ENCODE measurements at places on chromosomes 6 and 20.

DNA sequence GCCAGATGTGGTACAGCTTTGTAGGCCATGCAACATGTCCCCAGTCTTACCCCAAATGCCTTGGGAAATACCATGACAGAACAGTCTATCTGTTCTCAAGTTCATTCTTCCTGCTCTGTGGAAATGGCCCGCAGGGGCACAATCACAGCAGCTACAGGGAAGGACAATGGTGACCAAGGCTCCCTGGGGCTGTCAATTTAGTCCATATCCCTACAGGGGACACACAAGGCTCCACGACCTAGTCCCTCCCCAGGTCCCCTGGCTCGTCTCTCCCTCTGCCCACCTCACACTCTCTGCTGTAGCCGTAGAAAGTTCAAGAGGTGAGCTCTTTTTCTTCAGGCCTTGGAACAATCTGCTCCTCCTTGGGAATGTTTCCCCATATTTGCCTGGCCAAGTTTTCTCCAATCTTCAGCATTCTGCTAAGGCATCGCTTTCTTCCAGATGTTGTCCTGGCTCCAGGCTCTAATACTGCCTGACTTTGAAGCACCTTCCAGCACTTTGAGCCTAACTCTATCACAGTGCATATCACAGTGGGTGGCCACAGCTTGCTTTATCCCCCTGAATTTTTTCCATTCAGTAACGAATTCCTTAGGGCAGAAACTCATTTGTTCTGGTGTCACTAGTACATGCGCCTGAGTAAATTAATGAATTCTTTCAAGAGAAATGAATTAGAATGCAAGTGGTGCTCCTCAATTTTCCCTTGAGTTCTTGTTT, 92.6 kb downstream of the MAP3K7 start:
- no peak for DNase-seq

- no peak for DNase-seq
These were observed 267.7 kb upstream of the RNF24 start for GRCh38 chr20:4283016-4283415.

DNA sequence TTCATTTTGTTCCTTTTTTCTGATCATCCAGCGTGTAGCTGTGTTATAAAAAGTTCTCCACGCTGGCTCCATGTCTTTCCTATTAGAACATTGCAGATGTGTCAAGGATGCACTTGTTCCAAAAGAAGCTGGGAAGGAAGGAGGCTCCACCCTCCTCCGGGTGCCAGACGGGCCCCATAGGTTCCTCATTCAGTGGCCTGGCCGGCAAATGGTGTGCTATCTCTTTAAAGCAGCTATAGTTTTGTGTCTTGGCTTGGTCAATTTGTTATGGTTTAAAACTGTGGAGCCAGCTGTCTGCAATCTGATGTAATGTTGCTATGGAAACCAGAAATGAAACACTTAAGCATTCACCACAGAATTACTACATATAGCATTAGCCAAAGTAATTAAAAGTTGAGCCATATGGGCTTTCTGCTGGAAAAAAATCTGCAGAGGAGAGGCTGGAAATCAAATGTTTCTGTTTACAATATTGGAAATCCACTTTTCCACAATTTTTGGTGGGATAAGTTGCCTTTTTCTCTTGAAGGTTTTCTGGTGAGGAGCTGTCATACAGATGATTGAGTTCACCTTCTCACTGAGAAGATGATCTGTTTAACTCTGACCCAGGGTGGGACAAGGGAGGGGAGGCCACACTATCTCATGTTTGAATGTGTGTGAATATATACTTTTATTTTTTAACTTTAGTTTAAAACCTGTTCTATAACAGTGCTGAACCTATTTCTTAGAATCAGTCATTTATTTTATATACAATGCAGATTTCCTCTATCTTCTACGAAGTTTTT, 167.4 kb downstream of the SASH1 start:
- peak; percentile 48 for DNase-seq

DNA sequence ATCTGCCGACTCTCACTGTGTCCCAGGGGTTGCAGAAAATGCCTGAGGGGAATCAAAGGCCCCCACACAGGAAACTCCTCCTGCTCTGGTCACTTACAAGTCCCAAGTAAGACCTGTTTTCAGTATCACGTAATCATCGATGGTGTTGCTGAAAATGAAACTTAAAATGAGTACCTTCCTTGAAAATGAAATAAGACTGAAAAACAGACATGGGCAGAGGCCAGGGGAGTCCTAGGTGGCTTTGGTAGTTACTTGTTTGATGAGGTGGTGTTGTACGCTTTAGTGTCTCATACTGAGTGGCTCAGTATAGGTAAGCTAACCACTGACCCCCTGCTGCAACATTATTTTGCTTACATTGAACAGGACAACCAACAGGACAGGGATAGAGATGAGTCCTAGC, 43.0 kb upstream of the SYNCRIP start:
- no peak for DNase-seq

GRCh38 chr6:134398453-134398852, 80.5 kb upstream of the SGK1 start:
- DNase-seq: no peak

GRCh38 chr6:21808045-21808470, 214.5 kb downstream of the SOX4 start:
- DNase-seq: peak; percentile 55

GRCh38 chr20:36532822-36533221, 8.5 kb upstream of the MYL9 start:
- DNase-seq: no peak

GRCh38 chr6:43910149-43910637, 140.2 kb downstream of the VEGFA start:
- DNase-seq: no peak

- DNase-seq: no peak
These were observed 208.2 kb downstream of the THBS2 start for GRCh38 chr6:169045486-169045885.

GRCh38 chr6:7489376-7489775, 52.1 kb upstream of the DSP start:
- DNase-seq: no peak

DNA sequence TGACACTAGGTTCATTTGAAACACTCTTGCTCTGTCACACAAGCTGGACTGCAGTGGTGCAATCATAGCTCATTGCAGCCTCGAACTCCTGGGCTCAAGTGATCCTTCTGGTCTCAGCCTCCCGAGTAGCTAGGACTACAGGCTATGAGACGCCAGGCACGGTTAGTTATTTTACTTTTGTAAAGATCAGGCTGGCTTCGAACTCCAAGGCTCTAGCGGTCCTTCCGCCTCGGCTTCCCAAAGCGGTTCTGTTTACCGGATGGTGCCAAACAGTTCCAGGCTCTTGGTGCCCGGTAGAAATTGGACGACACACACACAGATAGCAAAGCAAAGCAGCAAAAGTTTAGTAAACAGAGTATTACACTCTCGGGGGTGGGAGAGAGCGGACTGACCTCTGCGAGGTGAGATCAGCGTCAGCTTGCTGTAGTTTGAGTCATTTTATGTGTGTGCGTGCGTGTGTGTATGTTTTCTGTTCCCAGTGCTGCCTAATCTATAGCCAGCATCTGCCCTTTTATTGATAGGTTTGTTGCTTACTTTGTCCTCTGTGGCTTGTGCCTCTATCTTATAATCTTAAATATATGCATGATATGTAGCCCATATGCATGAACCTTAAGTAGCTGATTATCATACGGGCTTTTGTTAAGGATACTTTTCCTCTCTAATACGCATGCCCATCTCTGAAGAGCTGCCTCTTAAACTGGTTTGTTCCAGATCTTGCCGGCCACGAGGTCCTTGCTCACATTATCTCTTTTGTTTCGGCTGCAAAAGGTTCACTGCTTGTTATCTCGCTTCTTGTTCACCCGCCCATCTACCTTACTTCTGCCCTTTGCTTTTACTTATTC, 75.2 kb downstream of the OR2B2 start:
- peak; percentile 81 for DNase-seq

DNA sequence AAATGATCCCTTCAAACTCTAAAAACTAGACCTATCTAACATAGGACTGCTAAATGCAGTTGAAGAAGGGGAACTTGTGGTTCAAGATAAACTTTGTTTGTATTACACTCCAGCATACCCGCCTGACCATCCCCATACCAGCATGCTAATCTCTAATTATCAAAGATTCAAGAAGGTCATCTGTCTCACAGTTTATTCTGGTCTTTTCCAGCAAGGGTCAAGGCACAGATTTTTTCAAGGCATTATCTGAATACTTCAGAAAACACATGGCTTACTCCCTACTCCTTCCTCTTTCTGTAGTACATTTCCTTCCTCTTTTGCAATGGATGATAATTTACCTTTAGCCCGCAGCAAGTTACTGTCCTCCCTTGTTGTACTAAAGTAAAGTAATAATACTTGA, 174.1 kb downstream of the PKHD1 start:
- DNase-seq: no peak

DNA sequence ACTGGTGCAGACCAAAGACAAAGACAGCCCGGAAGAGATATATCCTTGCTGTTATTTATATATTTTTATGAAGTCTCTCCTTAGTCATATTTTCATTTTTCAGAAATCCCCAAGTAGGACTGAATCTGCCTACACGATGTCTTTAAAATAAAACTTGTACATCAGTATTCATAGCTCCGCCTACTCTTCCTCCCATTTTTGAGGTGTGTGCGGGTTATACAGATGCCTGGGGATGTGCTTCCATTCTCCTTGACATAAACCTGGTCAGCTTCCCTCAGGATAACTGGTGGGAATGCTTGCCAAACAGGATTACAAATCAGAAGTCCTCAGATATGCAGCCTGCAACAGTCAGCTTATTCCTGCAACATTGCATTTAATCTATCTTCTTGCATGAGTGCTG, 264.2 kb downstream of the PHACTR1 start:
- DNase-seq: no peak

DNA sequence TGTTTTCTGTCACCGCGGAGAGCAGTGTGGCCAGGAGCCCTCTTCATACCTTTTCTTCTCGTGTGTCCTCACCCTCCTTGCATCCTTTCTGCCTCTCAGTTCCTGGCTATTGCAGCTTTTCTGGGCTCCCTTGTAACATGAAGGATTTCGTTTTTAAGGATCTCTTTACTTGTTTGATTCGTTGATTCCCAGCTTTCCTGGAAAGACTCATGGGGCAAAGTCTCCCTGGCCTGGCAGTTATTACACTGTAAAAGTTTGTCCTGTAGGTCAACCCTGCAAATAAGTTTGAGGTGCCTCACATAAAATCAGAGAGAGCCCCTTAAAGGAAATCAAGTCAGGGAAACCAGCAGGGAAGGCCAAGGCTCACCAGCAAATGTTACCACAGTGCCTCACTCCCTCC, 70.1 kb downstream of the ISM1 start:
- no peak for DNase-seq

- DNase-seq: no peak
These were observed 116.8 kb downstream of the MAFB start for GRCh38 chr20:40572251-40572650.

- DNase-seq: no peak
These were observed 3.7 kb downstream of the RNF39 start for GRCh38 chr6:30071858-30072257.

GRCh38 chr6:2441601-2442475, 196.4 kb upstream of the GMDS start:
- DNase-seq: no peak

- DNase-seq: peak; percentile 8
These were observed 2.8 kb upstream of the RNASET2 start for GRCh38 chr6:166958926-166959861.

GRCh38 chr6:26471970-26472369, 14.2 kb downstream of the BTN2A1 start:
- DNase-seq: no peak

DNA sequence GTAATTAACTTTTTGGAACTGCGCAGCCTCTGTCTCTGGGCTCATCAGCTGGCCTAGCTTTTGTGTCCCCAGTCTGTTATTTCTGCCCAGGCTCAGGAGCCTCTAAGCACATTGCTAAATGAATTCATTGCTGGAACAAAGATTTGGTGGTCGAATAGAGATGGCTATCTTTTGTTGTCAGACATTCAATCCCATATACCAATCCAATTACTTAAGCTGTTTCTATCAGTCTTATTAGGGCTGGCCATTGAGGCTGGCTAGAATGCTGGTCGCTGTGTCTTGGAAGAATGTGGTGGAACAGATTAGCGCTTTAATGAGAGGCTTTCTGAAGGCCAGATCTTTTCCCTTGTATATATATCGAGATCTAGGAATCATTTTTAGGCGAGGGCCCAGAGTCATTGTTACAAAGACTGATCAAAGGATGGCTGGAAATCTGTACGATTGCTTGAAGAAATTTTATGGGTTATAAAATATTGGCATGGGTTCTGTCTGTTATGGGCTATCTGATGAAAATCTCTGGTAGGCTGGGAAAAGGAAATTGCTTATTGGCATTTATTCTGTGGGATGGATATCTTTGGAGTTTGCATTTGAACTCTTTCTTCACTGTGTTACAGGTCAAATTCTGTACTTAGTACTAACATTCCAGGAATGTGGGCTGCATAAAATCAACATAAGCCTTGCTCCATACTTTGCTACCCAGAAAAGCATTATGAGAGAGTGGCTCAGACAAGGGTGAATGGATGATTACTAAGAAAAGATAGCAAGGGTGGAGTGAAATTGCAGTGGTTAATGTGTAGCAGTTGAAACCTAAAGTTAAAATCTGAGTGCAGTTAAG, 34.8 kb upstream of the JAG1 start:
- DNase-seq: no peak

DNA sequence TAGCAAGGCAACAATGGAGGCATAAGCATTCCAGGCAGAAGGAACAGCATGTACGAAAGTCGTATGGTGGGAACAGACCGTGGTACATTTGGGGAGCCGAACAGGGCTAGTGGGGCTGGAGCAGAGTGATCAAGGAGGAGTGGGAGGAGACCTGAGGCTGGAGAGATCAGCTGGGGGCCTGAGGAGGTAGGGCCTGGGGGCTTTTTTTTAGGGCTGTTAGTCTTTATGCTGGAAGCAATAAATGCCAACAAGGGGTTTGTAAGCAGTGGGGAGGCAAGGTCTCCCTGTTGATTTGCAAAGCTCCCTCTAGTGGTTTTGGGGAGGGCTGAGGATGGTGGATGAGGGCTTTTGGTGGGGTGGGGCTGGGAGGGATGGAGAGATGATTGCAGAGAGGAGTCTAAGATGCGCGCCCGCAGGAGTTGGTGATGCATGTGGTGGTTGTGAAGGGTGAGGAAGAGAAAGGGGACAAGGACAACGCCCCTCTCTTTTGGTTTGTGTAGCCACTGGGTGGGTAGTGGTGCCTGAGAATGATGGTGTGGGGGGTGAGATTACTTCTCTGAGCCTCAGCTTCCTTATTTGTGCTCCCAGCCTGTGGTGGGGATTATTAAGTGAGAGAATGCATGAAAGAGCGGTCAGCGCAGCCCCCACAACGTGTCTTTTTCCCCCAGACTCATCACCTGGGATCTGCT, 74.1 kb upstream of the TOX2 start:
- DNase-seq: no peak

GRCh38 chr20:38336726-38337125, 9.6 kb upstream of the LBP start:
- DNase-seq: no peak

GRCh38 chr20:25546048-25546447, 39.3 kb downstream of the NINL start:
- DNase-seq: no peak
